ENCODE measurements at places on chromosomes 2 and 18. TPM values are rescaled to one million over a fixed set of nuclear protein-coding genes. Genes with fewer than 3 reads are reported as not detected.

DNA sequence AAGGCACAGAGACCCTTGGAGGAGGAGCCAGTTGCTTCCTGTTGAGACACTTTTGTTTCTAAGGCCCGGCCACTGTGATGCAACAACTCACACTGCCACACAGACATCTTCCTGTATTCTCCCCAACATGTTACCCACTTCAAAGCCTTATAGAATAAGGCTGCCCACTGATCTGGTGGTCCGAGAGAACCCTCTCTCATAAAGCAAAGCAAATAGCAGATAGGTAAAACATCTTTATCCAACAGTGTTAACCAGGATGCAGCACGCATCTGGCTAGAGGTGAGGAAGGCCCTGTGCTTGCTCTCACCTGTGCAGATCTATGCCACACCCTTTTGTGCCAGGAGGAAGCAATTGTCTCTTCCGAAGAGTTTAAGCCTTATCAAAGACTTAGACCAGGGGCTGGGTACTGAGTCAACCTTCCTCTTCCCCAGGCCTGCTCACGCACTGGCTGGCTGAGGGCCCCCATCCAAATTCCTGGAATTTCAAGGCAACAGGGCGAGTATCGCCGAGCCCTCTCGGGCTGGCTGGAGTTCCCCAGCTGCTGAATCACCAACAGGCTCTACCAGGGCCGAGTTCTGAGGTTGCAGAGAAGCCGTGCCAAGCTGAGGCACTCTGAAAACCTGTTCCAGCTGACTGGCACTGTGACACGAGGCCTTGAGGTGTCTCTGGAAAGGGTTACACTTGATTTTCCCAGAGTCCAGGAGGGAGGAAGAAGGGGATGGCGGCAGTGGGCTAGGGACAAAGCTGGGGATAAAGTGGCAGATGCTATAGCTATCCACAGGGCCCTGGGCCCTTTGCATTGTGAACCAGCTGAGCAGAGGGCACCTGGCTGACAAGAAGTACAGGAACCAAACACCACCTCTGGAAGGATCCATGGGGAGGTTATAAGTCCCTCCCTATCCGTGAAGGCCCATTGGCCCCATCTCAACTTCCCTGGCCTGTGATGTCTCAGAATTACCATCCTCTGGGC is 29.3 kb downstream of the TGFA start:
- DNase-seq: peak; percentile 27

GRCh38 chr2:41930807-41931566 is 116.8 kb upstream of the PKDCC start:
- DNase-seq: no peak

DNA sequence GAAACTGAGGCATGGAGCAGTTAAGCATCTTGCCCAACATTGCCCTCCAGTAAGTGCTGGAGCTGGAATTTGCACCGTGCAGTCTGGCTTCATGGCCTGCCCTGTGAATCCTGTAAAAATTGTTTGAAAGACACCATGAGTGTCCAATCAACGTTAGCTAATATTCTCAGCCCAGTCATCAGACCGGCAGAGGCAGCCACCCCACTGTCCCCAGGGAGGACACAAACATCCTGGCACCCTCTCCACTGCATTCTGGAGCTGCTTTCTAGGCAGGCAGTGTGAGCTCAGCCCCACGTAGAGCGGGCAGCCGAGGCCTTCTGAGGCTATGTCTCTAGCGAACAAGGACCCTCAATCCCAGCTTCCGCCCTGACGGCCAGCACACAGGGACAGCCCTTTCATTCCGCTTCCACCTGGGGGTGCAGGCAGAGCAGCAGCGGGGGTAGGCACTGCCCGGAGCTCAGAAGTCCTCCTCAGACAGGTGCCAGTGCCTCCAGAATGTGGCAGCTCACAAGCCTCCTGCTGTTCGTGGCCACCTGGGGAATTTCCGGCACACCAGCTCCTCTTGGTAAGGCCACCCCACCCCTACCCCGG is 1.3 kb downstream of the PROC start:
- DNase-seq: no peak

DNA sequence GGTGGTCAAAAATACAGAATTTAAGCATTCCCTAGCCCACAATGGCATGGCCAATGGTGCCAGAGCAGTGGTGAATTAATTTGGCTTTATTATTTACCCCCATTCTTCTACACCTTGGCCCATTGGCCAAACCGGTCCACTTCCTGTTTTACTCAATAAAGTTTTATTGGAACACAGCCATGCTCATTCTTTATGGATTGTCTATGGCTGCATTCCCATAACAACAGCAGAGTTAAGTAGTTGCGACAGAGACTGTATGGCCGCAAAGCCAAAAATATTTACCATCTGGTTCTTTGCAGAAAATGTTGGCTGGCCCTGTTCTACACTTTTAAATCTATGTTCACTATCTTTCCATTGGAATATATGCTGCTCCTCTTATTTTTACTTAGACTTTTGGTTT is 130.3 kb upstream of the CCDC68 start:
- no peak for DNase-seq

- no peak for DNase-seq
Measured at GRCh38 chr2:83630351-83630750, 828.7 kb downstream of the SUCLG1 start.

DNA sequence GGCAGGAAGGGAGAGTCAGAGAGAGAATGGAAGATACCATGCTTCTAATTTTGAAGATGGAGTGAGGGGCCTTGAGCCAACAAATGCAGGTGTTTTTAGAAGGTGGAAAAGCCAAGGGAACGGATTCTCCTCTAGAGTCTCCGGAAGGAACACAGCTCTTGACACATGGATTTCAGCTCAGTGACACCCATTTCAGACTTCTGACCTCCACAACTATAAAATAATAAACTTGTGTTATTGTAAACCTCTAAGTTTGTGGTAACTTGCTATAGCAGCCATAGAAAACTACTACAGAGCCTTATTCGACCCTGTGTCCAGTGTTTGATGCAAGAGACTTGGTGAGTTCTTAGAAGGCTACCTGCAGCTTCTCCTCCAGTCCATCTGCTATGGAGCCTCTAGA is 7.8 kb downstream of the IL1F10 start:
- DNase-seq: no peak

DES gene
- total RNA-seq: not detected

RAMP1 gene
- not detected for total RNA-seq

MTHFD2 gene
- total RNA-seq: 23.8 TPM

RSAD2 gene
- 4.9 TPM for total RNA-seq

All from CD4-positive, alpha-beta memory T cell (primary cell).